ENCODE measurements at places on chromosomes 1 and 21.
A peak's percentile ranks its signal among the peaks of the same experiment; 100 is the strongest.

DNA sequence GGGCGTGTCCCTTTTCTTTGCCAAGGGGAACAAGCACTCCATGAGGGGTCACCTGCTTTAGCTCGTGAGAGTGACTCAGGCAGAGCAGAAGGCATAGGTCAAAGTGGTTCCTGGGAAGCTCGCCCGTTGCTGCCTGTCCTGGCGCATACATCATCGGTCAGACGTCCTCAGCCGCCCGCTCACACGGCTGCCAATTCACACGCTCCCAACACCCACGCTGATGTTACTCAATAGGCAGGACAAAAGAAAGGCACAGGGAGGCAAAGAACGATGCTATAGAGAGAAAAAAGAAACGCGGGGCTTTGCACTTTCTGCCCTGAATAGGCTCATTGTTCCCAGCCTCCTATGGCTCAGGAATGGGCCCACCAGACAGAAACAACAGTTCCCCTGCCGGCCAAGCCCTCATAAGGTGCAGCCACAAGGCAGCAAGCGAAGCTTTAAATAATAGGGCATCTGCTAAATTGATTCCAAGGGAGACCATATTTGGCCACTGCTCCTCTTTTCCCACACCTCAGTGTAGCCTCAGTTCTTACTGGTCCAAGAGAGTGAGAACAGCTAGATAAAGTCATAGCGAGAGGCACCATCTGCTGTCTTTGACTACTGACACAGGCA, 38.7 kb downstream of the VTCN1 start:
- no peak for DNase-seq

DNA sequence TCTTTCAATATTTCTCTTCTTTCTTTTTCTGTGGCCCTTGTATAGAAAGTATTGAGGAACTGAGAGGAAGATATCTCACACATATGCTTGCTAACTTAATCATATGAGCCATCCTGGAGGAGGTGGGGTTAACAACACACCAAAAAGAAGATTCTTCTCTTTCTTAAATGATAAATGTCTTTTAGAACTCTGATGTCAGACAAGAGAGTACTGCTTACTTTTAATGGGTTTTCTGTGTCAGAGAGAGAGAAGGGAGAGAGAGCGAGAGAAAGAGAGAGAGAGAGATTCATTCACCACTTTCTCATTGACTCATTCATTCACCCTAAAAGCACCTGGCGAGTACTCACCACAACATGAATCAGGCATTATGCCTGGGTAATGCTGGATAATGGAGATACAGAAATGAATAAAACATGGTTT, 250.3 kb upstream of the SGIP1 start:
- no peak for DNase-seq

DNA sequence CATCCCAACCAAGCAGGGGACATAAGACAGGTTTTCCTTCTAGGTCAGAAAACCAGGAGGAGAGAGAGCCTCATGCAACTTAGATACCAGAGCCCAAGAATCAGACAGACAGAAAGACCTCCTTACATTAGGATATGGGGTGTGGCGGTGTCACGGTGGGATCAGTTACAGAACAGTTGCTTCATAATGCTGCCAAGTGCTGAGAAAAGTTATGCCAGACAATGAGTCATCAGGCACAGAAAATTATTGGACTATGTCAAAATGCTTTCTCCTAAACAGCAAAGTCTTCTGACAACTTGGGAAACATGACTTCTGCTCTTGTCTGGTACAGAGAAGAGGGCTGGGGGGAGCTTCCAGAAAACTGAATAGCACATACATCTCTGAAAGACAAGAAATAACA, 1120.2 kb upstream of the TMPRSS15 start:
- DNase-seq = no peak

DNA sequence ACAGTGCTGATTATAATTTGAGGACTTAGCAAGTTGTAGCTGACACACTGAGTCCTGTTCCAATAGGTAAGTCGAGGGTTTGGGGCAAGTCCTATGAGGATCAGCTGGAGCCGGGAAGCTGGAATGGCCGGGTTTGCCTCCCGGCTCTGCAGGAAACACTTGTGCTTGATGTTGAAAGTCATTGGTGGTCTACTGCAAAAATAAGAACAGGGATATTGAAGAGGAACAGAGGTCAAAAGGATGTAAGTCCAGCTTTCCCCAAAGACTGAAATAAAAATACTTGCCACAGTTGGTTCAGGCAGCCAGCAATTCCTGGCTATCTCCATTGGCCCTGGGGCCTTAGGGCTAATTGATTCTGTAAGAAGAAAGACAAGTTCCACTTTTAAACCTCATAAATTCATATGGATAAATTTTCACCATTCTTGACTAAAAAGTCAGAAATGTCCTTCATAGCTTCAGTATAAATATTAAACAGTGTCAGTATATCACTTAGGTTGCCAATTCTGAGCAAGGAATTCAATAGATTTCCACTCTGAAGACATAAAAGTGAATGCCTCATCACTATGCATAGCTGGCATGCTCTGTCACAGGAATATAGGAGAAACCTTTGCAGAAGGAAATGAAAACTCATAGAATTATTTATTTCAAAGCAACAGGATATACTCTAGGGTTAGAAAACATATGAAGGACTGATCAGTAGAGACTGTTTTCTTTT, 165.2 kb downstream of the AK5 start:
- no peak for DNase-seq

DNA sequence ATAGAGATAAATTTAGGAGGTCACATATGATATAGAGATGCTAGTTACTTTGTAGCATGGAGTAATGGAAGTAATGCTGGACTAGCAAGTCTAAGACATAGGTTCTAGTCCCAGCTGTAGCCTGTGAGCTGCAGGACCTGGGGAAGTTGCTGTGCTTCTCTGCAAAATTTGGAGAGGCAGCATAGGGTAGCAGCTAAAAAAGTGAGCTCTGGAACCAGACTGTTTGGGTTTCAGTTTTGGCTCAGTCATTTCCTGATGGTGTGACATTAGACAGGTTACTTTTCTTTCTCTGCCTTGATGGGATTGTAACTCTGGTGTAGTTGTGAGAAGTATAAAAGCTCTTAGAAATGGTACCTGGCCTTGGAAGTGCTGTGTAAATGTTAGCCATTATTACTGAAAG, 3.3 kb downstream of the METTL13 start:
- DNase-seq = no peak

DNA sequence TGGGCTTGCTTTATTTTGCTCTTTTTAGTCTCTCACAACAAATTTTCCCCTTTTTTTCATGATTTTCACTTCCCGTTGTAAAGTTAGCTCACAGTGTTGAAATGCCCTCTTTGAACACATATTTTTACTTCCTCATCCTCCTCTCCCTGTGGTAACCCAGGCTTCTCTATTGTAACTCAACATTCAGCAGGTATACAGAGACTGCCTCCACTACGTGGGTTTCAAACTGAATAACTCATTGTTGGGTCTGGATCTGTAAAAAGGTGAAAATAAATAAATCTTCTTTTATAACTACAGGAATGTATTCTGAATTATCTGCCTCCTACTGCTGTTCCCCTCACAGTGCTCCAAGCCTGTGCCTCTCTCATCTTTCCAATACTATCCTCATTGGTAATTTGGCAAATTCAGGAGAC, 166.4 kb downstream of the RUNX1 start:
- DNase-seq = no peak

- no peak for DNase-seq
Observed at GRCh38 chr1:220631238-220631815, 58.8 kb upstream of the C1orf115 start.

DNA sequence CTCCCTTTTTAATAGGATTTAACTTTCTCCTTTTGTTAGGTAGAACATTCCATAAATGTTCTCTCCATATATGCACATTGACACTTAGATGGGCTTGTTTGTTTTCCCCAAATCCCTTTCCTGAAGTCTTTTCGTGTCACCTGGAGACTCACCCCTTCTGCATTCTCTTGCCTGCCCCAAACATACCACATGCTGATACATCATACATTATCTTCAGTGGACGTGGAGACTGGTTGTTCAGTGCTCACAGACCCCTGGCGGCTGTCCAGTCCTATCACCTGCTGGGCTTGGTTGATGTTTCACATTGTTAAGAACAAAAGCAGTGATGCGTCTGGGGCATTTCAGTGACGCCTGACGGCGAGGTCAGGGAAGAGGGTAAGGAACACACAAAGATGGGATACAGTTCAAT, 22.2 kb downstream of the FMOD start:
- DNase-seq = no peak

- DNase-seq = no peak
Observed at GRCh38 chr1:92599184-92599583, 112.5 kb upstream of the GFI1 start.

GRCh38 chr1:27391511-27392095, 819 bp upstream of the GPR3 start:
- DNase-seq = no peak

GRCh38 chr1:107810291-107810951, 154.6 kb downstream of the VAV3 start:
- no peak for DNase-seq

DNA sequence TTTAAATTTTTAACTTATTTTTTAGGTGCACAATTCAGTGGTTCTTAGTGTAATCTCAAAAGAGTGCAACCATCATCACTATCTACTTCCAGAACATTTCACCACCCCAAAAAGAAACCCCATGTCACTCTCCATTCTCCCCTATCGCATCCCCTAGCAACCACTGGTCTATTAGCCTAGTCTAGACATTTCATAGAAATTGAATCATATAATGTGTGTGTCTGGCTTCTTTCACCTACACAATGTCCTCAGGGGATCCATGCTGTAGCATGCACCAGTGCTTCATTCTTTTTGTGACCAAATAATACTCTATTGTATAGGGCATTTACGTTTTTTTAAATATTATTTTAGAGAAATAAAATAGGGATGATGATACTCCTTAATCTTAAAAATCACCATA, 64.7 kb downstream of the JAK1 start:
- DNase-seq = no peak

DNA sequence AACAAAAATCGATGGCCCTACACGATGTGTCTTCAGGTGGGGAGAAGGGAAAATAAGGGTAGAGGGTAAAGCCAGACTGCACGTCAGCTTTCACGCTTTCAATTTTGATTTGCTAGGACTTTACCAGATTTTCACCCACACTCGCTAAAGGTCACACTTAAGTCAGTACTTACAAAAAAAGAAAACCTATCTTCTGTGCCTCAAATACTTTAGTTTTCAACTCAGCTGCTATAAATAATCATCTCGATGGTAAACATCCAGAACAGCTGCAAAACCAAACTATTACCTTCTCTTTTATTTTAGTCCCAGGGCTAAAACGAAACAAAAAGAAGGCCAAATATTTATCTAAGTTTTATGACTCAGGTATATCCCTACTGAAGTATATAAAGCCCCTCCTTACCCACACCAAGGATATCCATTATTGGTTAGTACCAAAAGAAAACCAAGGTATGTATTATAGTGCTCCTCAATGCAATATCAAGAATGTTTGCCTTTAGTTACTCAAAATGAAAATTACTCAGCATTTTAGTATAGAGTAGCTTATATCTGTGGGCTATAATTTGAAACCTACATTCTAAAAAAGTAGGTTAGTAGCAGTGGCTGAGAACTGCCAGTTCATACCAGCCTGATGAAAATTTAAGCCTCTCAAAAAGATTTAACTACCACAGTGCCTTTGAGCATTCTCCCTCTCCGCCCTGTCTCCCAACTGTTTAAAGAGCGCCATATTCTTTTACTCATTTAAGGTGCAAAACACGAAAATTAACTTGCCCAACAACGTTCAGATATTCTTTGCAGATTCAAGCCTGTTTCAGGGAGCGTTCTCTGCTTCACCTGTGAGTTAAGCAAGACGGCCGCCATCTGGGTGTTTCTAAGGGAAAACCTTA, 1.5 kb downstream of the CSDE1 start:
- DNase-seq = no peak

GRCh38 chr1:6497215-6497866, 5.9 kb upstream of the PLEKHG5 start:
- peak; percentile 27 for DNase-seq

DNA sequence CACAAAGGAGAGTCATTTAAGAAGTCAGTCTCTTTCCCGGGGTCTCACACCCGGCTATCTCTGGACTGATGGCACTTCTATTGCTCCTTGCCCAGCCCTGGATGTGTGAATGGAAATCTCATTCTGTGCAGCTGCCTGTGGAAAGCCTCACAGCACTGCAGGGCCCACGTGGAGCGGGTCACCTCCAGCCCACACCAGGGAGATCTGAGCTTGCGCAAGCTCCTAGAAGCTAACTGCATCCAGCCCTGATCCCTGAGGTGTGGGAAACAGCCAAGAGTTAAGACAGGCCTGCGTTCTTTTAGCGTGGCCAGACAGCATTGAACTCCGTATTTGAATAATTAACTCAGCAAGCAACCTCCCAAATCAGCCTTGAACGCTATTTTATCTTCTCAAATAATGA, 150.5 kb downstream of the LRIG2 start:
- DNase-seq = no peak

- no peak for DNase-seq
Observed at GRCh38 chr21:45266518-45267389, 20.9 kb downstream of the POFUT2 start.

Data from activated CD4-positive, alpha-beta T cell treated with anti-CD3 and anti-CD28 coated beads for 24 hours (primary cell).